Left lung (tissue), 14 donors: ENCODE measurements at places on chromosomes 7 and 10.

GRCh38 chr7:135322571-135323340 is 89.1 kb downstream of the STRA8 start:
- no peak overlapping the region for H3K4me3 ChIP-seq
- no peak for DNase-seq
- H3K27ac ChIP-seq: no peak overlapping the region
- no peaks in the 10 kb centered on the region for H3K27me3 ChIP-seq
- H3K4me1 ChIP-seq: peaks cover 8% of the 10 kb centered on the region
- no peaks in the 10 kb centered on the region for H3K36me3 ChIP-seq

DNA sequence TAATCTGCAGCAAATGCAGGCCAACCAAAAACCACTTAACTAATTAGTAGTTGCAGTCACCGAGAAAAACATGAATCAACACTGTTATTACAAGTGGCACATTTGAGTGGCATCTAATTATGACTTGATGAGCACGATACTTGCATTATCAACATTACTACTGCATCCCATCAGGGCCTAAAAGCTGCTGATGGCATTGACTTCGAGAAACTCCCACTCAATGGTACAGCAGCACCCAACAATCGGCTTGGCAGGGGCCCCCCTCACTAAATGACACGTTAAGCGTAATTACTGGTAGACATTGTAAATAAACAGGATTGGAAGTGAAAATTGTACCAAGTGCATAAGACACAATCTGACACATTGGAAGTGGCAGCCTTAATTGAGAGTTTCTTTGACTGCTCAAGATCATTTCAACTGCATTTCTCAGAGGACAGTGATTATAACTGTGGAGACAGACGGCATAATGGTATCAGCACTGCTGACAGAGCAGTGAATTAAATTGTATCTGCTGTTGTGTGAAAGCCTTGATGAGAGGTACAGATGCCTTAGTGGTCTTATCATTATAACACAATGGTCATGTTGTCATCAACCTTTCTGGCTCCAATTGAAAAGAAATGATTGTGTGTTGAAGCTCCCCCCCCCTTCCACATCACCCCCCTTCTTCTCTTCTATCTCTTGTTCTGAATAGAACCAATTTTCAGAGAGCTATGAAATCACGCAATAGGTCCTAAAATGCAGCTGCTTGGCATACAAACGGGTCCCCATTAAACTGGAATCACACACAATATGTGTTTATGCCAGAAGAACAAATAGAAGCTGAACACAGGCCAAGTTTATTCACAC is 43.4 kb downstream of the SHTN1 start:
- H3K36me3 ChIP-seq: no peaks in the 10 kb centered on the region
- no peak overlapping the region for H3K4me3 ChIP-seq
- H3K4me1 ChIP-seq: no peaks in the 10 kb centered on the region
- H3K27me3 ChIP-seq: no peaks in the 10 kb centered on the region

- no peak overlapping the region for H3K27ac ChIP-seq
- no peaks in the 10 kb centered on the region for H3K36me3 ChIP-seq
- H3K4me1 ChIP-seq: no peaks in the 10 kb centered on the region
- no peaks in the 10 kb centered on the region for H3K27me3 ChIP-seq
- H3K4me3 ChIP-seq: no peak overlapping the region
Observed at GRCh38 chr10:88754287-88754686, 5.5 kb upstream of the LIPN start.

- no peak overlapping the region for H3K27ac ChIP-seq
- no peak overlapping the region for H3K4me3 ChIP-seq
- no peaks in the 10 kb centered on the region for H3K4me1 ChIP-seq
Observed at GRCh38 chr10:114096864-114097263, 53.2 kb downstream of the ADRB1 start.

DNA sequence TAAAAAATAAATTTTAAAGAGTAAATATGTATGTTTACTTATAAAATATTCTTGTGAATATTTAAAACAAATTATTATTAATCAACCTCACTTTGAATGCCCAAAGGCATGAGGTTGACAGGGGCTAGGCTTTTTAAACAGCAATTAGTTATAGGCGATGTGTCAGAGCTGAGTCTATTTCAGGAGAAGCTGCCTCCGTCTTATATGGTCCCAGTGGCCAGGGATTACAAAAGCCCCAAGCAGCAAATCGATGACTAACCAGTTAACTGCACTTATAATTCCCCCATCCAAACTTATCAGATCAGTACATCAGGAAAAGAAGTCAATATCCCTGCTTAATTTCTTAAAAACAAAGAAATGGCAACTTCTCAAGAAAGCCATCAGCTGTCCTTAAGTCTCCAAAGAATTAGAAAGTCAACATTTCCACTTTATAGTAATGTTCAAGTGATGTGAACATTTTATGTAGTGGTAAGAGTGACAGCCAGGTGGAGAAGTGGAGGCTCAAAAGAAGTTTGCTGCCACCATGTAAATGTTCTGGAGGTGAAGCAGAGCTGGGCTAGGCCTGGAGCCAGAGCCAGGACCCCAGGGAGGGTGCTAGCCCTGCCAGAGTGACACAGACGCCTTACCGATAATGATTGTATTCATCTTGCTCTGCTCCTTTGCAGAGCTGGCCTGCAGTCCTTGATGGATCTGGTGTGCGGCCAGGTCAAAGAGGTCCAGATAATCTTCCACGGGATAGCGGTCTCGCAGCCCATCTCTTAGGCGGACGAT is 51.5 kb downstream of the CHST15 start:
- H3K27ac ChIP-seq: no peak overlapping the region
- DNase-seq: no peak
- no peaks in the 10 kb centered on the region for H3K4me1 ChIP-seq
- no peaks in the 10 kb centered on the region for H3K36me3 ChIP-seq
- no peak overlapping the region for H3K4me3 ChIP-seq
